ENCODE measurements at places on chromosomes 7 and 10.

- no peak for DNase-seq
Measured at GRCh38 chr7:52107355-52107754, 790.7 kb upstream of the COBL start.

GRCh38 chr10:101263150-101263752, 34.0 kb upstream of the LBX1 start:
- DNase-seq: no peak

DNA sequence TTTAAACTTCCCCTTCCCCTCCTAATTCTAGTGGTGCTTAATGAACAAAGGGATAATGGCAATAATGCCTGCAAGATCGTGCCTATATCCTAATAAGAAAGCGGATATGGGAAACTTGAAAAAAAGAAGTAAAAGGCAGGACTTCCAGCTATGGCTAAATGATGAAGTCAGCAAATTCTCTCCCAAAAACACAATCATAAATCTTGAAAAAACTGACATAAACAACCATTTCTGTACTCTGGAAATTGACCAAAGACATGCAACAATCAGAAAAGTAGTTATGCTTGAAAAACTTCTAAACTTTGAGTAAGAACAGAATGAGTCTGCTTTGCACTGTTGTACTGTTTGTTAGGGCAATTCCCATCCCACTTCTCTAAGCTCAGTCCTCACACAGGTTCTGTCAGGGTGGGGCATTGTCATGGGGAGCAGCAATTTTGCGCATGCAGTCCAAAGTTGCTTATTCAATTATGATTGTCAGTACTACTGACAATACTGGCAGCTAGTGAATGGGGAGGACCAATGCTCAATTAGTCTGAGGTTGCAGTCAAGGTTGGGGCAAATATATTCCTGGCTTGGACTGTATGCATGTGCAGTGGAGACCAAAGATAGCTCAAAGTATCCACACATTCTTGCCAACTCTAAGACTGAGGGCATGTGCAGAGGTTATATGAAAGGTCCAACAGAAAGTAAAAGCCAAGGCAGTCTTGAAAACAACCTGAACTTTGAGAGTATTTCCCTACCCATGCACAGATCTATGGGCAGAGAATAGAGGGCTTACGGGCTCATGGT, 34.1 kb upstream of the ARHGAP22 start:
- DNase-seq: no peak

DNA sequence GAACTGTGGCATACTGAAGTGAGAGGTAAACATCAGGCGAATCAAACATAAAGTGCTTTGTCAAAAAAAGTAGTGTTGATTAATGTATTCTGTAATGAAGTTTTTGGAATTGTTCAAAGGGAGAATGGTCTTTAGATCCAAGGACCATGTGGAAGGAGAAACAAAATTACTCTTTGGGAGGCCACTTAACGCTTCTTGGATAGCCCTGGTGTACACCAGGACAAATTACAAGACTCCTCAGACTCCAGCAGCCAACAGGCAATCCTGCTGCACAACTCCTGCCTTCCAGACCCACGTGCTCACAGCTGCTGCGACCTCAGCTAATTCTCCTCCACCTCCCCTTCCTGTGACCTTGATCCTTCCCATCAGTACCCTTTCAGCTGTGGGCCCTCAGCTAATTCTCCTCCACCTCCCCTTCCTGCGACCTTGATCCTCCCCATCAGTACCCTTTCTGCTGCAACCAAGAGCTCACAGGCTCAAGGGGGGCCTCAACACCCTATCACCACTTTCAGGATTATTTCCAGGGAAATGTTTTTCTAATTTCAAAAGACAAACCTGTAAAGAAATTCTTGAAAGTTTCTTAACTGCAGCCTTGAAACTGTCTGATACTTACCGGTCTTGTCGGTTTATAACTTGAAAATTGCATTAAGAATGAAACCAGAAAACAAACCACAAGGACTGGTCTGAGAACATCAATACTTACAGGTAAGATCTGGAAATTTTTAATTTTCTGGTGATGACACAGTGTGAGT, 29.7 kb upstream of the DDC start:
- no peak for DNase-seq

All from glomerular endothelial cell (primary cell).